Right ventricle myocardium inferior (tissue), 1 donor: ENCODE measurements at places on chromosomes 12 and 14.

DNA sequence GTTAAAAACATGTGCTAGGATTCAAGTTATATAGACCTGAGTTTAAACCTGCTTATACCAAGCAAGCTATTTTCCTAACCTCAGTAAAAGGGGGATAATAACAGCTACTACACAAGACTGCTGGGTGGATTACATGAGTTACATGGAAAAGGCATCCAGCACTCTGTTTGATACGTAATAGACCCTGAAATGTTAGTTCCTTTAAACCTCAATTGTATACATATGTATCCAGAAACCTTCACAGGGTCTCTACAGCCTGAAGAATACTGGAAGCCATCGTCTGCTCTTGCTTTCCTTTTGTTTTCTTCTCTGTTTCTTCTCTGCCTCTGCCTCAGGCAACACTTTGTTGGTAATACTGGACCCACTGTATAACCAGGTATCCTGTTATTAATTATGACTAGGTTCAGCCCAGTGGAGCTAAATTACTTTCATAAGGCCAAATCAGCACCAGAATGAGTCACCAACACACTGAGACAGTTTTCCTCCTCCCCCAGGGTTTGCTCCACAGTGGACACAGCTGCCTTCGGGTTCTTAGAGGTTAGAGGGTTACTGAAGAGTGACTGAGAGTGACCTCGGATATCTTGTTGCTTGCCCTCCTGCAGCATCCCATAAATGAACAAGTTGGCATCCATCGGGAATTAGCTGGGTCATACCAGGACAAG, 127.1 kb downstream of the CAPZA3 start:
- no peak for DNase-seq

DNA sequence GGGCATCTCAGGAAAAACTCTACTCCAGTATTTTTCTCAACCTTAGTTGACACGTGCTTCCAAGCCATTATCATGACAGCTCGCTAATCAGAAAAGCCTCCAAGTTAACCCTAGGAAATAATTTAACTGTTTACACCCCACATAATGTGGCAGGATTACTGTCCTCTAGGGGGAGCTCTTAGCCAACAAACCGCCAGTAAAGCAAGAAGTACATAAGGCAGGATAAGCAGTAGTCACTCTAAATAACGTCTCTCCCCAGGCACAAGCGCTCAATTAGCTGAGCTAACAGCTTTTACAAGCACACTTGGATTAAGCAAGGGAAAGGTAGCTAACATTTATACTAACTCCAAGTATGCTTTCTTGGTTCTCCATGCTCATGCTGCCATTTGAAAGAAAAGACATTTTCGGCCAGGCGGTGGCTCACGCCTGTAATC, 22.8 kb downstream of the APOBEC1 start:
- no peak for DNase-seq

GRCh38 chr12:122207391-122207790, 3.9 kb downstream of the B3GNT4 start:
- no peak for DNase-seq

DNA sequence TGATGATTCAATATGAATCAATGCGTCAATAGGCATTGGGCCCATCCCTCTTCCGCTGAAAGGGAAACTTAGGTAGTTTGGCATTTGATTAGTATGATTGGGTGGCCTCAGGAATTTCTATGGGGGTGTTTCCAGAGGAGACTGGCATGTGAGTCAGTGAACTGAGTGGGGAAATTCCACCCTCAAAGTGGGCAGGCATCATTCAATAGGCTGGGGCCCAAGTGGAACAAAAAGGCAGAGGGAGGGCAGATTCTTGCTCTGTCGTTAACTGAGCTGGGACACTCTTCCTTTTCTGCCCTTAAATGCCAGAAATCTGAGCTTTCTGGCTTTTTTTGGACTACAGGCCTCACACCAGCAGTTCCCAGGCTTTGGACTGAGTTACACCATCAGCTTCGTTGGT, 373.5 kb downstream of the RPS29 start:
- no peak for DNase-seq

DNA sequence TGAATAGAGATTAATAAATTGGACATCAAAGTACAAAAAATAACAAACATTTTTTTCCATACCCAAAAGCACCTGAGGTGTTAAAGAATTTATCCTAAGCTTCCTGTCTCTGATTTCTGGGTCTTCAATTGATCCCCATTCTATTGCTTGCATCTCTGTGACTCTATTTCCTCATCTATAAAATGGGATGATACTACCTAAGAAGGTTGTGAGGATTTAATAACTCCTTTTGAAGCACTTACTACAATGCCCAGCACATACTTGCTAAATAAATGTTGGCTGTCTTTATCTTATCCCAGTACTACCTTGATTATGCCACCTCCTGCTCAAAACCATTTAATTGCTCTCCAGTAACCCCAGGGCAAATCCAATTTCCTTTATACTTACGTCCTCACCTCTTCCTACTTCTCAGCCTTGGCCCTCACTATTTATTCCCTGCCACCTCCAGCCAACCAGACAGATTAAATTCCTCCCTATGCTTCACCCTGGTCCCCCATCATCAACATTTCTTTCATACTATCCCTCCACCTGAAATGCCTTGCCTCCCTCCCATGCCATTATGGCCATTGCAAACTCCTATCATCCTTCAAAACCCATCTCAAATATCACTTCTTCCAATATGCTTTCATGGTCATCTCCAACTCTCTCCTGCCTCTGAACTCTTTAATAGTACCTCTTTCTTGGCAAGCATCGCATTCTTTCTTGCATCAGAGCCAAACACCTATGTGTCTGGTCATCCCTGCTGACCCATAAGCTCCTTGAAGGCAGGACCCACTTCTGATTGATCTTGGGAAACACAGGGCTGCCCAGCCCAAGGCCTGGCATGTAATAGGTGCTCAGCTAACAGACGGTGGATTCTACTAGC, 7.9 kb upstream of the ASIC1 start:
- DNase-seq, result no peak

GRCh38 chr12:101761350-101761749, 22.1 kb upstream of the SYCP3 start:
- DNase-seq, result no peak

DNA sequence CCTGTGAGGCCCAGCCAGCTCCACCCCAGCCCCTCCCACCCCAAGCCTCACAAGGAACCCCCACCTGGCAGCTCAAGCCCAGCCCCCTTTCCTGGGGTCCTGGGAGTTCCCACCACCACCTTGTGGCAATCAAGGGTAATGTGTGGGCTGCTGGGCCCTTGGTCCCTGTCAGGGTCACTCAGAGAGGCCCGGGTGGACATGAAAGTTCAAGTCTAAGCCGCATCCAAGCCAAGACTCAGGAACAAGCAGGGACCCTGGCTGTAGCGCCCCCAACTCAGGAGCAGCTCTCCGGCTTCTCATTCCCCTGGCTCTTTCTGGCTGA, 106.4 kb upstream of the C14orf180 start:
- DNase-seq, result no peak

- no peak for DNase-seq
Measured at GRCh38 chr14:70884595-70885342, 22.5 kb upstream of the PCNX1 start.

GRCh38 chr12:109255377-109255776, 53.7 kb downstream of the FOXN4 start:
- no peak for DNase-seq

DNA sequence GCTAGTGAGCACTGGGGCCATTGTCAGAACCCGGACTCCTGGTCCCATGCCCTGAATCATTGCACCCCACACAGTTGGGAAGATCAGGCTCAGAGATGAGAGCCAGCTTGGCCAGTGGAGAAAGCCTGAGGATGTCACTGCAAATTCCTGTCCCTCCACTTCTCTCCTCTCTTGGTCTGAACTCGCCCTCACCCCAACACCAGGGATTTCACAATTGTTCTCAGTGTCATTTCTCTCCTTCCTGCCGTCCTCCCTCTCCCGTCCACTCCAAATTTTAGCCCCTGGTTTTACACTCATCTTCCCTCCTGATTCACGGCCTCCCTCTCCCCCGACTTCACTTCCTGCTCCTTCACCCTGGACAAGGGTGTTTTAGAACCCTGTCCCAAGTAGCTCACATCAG, 11.1 kb downstream of the KRT75 start:
- no peak for DNase-seq

DNA sequence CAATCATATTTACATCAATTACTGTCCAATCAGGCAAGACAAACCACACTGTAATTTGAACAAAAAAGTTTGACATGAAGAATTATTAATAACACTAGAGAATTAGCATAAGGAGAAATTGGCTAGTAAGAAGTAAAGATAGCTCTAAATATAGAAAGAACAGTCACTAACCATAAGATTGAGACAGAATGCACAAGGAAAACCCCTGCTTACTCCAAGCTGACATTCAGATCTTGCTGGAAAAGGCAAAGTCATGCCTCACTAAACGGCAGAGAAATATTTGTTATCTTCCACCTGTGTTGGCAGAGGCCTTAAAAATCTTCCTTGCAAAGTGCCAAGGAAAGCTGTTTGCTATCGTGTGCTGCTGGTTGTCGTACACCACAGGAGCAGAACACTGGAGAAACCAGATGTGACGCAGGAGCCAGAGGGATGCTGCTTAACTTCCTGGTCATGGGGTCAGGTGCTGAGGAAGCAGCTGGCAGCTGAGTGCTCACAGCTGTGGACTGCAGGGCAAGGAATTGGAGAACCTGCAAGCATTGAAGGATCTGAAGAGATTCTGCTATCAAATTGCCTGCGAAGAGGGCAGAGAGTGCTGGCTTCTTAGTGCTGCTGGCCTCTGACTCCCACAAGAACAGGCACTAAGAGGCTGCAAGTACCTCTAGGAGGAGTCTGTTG, 1323.3 kb downstream of the LRFN5 start:
- peak; percentile 62 for DNase-seq

DNA sequence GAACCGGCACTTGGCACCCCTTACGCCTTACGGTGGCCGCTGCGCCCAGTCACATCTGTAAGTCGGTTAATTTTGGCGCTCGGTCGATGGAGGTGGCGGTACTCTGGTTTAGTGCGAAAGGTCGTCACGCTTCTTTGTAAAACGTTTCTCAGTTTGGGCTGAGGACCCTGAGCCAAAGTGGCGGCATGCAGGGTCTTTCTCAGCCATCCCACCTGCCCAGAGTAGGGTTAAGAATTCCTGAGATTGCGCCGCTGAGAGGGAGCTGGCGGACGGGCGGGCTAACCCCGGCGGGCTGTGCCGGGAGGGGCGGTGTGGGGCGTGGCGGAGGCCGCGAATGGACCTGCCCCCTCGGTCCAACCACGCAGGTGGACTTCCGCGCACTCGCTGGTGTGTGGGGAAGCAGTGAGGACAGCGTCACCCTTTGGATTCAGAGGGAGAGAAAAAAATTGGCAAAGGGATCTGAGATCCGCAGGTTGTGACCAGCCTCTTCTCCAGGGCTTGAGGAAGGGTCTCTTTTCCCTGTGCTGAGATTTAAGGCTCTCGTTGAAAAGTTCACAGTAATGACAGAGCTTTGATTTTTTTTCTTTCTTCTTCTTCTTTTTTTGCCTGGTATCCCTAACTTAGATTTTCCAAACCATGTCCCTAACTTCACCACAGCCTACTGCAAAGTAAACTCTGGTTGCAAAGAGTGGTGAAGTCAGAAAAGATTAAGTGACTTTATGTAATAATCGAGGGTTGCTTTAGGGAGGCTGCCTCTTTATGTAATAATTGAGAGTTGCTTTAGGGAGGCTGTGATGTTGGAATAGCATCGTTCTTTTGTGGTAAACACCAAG, 602 bp upstream of the FBXO33 start:
- DNase-seq, result peak; percentile 93

- no peak for DNase-seq
Measured at GRCh38 chr12:102031852-102032251, 29.9 kb downstream of the WASHC3 start.

DNA sequence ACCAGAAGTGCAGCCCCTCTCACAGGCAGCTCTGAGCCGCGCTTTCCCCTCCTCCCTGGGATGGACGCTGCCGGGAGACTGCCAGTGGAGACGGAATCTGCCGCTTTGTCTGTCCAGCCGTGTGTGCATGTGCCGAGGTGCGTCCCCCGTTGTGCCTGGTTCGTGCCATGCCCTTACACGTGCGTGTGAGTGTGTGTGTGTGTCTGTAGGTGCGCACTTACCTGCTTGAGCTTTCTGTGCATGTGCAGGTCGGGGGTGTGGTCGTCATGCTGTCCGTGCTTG, 12.3 kb upstream of the TAMALIN start:
- no peak for DNase-seq

DNA sequence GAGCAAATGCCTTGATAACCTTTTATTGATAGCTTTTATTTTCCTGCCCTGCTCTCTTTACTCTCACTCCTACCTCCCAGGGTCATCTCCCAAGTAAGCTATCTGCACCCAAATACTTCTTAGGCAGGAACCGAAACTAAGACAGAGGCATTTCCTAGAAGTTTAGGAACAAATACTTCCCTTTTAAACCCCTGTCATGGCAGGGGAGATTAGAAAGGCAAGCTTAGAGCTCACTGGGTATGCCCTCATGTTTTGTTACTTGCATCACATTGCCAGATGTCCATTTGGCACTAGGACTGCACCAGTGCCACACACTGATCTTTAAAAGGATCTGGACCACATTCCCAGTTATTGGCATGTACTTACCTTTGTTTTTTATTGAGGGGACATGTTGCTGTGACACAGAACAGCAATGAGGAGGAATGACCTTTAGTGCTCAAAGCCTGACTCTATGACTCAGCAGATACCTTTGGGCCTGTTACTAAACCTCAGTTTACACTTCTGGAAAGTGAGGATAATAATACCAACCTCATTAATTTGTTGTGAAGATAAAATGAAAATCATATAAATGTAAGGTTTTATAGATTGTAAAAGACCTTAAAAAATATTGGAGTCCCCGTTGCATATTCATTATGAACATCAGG, 40.9 kb upstream of the MBIP start:
- no peak for DNase-seq

DNA sequence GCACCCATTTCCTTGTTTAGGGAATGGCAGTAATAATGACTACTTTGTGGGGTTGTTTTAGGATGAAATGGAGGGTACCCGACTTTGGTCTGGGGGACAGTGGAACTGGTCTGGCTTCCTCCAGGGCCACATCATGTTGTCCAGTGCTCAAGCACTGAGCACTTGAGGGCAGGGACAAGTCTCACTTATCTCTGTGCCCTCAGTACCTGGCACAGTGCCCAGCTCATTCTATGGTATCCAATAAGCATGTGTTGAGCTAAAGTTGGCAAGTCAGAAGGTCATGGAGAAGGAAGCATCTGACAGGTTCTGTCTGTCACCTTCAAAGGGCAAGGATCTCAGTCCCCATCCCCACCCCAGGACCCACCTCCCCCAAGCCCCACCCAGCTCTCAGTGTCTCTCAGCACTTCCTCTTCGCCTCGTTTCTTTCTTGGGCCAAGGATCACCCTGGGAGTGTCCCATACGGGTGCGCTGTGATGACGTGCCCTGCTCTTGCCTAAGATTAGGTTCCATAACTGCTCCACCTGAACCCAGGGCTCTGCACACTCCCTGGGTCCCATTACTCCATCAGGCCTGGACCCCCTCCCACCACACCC, 24.3 kb upstream of the TMEM106C start:
- no peak for DNase-seq

- DNase-seq, result no peak
Measured at GRCh38 chr12:51901121-51901817, 6.0 kb upstream of the ACVRL1 start.

- no peak for DNase-seq
Measured at GRCh38 chr14:24098927-24099813, 5.1 kb downstream of the PCK2 start.
